ENCODE measurements at places on chromosomes 4 and X. TPM values are rescaled to one million over a fixed set of nuclear protein-coding genes. Genes with fewer than 3 reads are reported as not detected.

FGD1 gene
- total RNA-seq = 10.9 TPM

ATP11C gene
- total RNA-seq = 59.6 TPM

COL25A1 gene
- total RNA-seq = not detected

CLTRN gene
- not detected for total RNA-seq

IL1RAPL2 gene
- not detected for total RNA-seq

MEPE gene
- total RNA-seq = not detected

SERPINA7 gene
- not detected for total RNA-seq

OPRPN gene
- total RNA-seq = not detected

FOXR2 gene
- not detected for total RNA-seq

MTMR8 gene
- 5.2 TPM for total RNA-seq

S100G gene
- total RNA-seq = not detected

Data from uterus (tissue), 4 donors.